ENCODE measurements at places on chromosomes 3 and 15.
A peak's percentile ranks its signal among the peaks of the same experiment; 100 is the strongest.

DNA sequence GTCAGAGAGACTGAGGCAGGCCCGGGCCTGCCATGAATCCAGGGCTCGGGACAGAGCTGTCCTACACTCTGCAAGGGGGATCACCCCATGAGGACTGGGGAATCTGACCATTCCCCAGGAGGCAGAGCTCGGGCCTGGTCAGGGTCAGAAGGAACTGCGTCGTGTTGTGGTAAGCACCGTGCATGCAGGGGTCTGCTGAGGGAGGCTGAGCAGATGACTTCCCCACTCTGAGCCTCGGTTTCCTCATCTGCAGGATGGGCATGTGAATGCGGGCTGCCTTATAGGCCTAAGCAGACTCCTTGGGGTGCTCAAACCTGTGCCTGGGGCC lies 61.6 kb upstream of the IQSEC1 start:
- DNase-seq = no peak

GRCh38 chr3:52052831-52053306 lies 3.5 kb downstream of the DUSP7 start:
- DNase-seq = peak; percentile 46

GRCh38 chr3:185465471-185465870 lies 33.4 kb downstream of the TMEM41A start:
- no peak for DNase-seq

GRCh38 chr3:141111364-141112155 lies 60.4 kb downstream of the SPSB4 start:
- no peak for DNase-seq

DNA sequence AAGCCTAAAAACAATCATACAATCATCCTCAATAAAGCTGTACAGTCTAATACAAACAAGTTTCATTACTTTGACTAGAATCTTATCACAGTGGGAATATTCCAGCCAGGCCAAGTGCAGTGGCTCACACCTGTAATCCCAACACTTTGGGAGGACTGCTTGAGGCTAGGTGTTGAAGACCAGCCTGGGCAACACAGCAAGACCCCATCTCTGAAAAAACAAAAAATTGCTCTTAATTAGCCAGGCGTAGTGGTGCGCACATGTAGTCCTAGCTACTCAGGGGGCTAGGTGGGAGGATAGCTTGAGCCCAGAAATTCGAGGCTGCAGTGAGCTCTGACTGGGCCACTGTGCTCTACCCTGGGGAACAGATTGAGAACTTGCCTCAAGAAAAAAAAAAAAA lies 3.3 kb downstream of the RPN1 start:
- DNase-seq = no peak

GRCh38 chr15:34700891-34701427 lies 53.8 kb downstream of the GJD2 start:
- no peak for DNase-seq

- no peak for DNase-seq
Measured at GRCh38 chr3:134552784-134553183, 66.9 kb downstream of the CEP63 start.

DNA sequence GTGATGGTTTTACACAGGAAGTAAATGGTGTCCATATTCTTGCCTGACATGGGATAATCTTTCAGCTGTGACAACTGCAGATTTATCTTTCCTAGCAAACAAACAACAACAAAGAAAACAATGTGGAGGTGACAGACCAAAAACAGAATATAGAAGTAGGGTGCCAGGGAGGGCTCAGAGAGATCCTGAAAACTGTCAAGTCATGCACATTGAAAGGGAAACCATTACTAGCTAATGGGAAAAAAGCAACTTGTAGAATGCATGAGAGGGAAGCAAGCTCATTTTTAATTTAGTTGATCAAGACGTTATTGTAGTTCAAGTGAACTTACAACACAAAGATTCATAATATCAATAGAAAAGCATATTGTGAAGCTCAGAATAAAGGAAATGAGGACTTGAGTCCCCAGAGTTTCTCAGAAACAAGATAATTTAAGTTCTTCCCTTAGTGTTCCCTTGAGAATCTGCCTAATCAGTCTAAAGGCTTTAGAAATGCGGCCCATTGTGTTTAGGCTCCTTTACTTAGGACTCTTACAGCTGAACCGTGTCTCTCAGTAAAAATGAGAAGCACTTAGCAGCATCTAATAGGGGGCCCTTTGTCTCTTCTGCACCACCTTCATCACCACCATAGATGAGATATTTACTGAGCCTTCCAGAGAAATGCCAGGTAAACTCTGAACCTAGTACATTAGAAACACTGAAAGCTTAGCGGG lies 115.6 kb upstream of the CADPS start:
- DNase-seq = no peak

- no peak for DNase-seq
Measured at GRCh38 chr3:10674578-10674977, 141.4 kb upstream of the SLC6A11 start.
